Activated T-cell treated with anti-CD3 and anti-CD28 coated beads for 48 hours (primary cell): ENCODE measurements at places on chromosomes 11 and 22.

- no peak for DNase-seq
Observed at GRCh38 chr11:127521413-127521812, 520.8 kb upstream of the KIRREL3 start.

- no peak for DNase-seq
Observed at GRCh38 chr11:33001751-33002542, 13.7 kb upstream of the DEPDC7 start.

- no peak for DNase-seq
Observed at GRCh38 chr11:15910761-15911160, 445.6 kb downstream of the SOX6 start.

DNA sequence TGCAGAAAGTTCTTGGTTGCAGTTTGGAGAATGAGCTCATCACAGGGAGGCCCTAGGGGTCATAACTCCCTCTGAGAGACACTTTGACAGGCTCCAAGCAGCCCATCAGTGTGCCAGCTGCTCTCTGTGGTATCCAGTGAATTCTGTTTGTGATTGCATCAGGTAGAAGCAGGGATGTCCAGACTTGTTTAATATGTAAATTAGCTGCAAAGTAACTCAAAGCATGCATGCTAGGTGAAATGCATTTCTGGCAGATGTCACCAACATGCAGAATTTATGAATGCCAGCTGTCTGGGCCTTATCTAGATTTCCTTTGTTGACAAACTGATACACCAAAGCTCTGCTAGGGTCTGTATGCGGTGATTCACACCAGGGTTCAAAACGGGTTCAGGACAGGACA is 123.6 kb upstream of the MTNR1B start:
- no peak for DNase-seq

- no peak for DNase-seq
Observed at GRCh38 chr11:15158351-15159015, 43.8 kb downstream of the INSC start.

- no peak for DNase-seq
Observed at GRCh38 chr11:43035086-43035485, 276.7 kb upstream of the API5 start.

DNA sequence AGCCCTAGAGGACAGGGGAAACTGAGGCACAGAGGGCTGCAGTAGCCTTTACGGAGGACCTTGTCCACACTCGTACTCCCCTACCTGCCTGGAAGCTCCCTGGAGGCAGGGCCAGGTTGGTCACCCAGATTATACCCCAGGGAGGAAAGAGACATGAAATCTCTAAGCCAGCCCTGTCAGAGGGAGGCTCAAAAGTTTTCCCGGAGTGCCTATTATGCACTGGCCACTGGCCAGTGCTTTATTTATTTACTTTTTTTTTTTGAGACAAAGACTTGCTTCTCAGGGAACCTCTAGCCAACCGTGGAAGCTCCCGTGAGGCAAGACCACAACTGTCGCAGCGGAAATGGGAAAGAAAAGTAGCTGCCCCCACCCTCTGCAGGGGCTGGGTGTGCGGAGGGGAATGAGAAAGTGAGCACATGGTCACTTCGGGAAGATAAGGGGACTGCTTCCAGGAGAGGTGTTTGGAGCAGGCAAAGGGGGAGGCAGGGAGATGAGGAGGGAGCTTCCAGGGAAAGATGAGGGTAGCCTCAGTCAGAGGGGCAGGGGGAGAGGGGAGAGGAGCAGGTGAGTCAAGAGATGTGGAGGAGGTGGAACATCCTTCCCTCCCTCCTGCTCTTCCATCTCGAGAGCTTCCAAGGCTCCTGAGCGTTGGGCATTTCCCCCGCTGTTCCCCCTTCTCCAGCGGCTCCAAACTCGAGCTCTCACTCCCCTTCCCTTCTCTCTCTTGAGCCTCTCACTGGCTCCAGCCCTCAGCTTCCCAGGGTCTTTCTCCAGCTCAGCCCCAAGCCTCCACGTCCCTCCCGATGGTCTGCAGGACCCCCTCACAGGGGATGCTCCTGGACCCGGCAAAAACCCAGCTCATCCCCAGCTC is 4.3 kb downstream of the IL2RB start:
- no peak for DNase-seq

DNA sequence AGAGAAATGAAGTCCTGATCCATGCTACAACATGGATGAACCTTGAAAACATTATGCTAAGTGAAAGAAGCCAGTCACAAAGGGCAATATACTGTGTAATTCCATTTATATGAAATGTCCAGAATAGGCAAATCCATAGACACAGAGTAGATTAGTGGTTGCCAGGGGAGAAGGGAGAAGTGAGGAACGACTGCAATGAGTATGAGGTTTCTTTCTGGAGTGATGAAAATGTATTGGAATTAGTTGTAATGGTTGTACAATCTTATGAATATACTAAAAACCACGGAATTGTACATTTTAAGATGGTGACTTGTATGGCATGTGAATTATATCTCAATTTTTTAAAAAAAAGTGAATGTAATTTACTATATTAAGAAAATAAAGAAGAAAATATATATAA is 83.1 kb upstream of the GDPD4 start:
- DNase-seq: no peak

- no peak for DNase-seq
Observed at GRCh38 chr11:70063555-70063954, 14.6 kb upstream of the ANO1 start.

DNA sequence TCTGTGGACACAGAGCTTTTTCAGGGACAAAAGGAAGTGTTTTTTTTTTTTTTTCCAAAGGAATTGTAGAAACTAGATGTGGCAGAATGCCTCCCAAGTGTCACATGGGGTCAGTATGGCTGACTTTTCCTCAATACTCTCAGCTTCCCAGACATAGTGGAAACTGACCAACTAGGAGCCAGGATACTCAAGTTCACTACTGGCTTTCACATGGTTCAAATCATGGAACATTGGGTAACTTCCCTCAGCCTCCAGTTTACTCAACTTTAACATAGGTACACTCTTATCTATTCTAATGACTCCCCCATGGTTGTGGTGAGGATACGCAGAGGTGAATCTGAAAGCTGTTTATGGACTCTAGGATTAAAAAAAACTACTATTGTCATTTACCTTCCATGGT is 1.4 kb downstream of the SLC5A1 start:
- no peak for DNase-seq

DNA sequence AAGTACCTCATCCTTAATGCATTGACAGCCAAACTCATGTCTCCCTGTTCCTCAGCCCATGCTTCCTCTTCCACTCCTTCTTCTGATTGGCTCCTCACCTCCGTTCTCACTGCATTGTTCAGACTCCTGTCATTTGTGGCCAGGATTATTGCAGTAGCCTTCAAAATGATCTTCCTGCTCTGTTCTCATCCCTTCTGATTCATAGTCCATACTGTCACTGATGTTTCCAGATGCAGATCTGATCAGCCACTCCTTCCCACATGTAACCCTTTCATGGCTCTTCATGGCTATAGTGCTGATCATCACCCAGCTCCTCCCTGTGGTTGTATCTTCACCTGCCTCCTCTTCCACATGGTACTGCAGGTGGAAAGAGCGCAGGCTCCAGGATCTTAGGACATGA is 71.7 kb downstream of the DEPDC5 start:
- no peak for DNase-seq

GRCh38 chr11:10930972-10931760 is 73.3 kb upstream of the ZBED5 start:
- peak; percentile 29 for DNase-seq

GRCh38 chr22:40203572-40203971 is 25.8 kb downstream of the TNRC6B start:
- no peak for DNase-seq

DNA sequence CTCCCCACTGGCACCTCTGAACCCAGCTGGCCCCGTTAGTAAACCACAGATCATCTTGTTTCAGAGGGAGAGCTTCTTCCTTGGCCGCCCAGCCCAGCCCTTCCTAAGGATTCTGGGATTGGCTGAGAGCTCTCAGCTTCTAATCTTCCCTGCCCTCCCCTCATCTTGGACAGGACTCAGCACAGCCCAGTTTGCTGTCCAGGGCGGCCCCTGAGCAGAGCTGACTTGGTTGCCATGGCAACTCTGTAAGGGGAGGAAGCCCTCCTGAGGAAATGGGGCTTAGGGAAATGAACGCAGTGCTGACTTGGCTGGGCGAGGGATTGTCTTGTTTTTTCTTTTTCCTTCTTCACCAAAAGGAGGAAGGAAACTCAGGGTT is 4.6 kb downstream of the APOL4 start:
- no peak for DNase-seq

DNA sequence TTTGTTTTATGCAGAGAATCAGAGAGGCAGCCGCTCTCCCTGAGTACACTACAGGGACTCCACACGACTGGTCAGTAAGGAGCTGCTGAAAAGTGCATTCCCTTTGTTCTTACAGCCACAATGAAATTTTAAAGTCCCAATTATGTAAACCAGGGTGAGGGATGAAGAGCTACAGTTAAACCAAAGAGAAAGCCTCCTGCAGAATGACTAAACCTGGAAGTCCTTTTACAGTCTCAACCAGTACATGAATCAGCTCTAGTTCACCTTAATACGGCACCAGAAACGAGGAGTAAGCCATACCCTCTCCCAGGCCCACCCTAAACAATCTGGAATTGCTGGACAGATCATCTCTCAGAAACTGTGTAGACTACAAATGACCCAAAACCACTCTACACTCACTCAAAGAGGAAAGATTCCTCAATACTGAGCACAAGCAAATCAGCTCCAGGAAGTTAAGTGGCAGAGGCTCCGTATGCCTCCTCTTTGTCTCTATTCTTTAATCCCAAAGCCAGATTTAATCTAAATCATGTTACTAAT is 113.1 kb downstream of the RBFOX2 start:
- DNase-seq: no peak

GRCh38 chr11:62433141-62433903 is 14.5 kb downstream of the SCGB1A1 start:
- no peak for DNase-seq

- no peak for DNase-seq
Observed at GRCh38 chr22:46584081-46584921, 35.9 kb upstream of the GRAMD4 start.

DNA sequence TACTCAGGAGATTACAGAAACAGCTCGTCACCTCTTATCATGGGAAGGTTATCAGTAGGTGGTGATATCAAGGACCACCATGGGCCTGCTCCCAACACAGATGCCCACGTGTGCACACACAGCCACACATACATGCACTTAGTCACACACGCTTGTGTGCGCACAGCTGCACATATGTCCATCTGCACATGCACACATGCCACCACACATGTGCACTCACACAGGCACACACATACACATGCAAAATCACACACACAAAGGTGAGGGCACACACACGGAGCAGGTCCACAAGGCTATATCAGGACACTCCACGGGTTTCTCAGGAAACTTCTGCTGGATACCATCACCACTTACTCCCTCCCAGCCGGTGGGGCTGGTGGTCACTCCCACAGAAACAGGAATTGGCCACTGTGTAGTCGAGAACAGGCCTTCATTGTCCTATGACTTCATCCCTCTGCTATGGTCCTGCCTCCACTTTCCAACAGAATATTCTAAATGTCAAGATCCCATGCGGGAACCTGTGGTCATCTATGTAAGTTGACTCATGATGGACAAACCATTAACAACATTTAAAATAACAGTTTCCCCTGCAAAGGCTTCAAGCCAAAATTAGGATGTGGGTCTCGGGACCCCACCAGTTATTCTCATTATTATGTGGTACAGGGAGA is 2.2 kb downstream of the C11orf24 start:
- no peak for DNase-seq

DNA sequence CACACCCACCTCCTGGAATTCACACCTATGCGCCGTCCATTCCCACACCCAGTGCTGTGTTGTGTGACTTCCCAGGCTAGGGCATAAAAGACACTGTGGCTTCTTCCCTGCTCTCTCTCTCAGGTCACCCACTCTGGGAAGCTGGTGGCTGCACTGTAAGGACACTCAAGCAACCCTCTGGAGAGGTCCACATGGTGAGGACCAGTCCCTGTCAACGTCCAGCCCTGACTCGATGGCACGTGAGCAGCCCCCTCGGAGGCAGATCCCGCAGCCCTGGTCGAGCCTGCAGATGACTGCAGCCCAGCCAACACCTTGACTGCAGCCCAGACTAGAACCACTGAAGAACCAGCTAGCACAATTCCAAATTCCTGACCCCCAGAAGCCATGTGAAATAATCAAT is 16.2 kb downstream of the CBX7 start:
- no peak for DNase-seq

DNA sequence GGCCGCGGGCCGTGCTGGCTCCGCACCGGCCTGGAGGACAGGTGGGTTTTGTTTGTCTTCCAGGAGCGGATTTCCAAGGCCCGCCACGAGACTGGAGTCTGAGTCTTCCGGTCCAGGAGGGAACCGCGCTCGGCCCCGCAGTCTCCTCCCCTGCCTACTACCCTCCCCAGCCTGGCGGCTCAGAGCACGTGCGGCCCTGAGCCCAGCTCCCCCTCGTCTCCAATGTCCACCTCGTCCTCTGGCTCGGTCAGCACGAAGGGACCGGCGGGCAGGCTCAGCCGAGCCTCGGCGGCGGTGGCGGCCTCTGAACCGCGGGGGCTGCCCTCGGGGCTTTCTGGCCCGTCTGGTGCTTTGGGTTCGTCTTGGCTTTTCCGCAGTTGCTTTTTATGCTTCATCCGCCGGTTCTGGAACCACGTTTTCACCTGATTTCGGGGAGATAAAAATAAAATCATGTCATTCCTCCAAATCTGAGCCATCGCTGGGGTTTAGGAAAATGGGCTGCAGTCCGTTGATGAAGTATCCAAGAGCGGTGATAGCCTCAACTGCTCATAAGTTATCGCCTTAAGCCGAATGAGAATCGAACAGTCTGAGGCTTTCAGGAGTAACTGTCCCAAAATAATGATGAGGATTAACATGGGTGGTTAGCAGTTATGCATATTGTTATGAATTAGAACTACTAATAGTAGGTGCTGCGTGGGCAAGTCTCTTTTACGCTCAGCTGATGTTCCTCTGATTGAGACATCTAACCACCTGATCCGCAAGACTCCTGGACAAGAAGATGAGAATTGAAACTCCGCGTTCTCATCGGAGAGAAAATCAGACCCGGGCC is 4.0 kb downstream of the BSX start:
- DNase-seq: no peak

GRCh38 chr11:6755303-6755952 is 16.3 kb downstream of the OR2AG2 start:
- DNase-seq: no peak

GRCh38 chr11:72673943-72674828 is at the start of gene PDE2A:
Gene PDE2A (minus strand): TSS chr11:72674422. CDS start chr11:72674207, 215 bp downstream.
- DNase-seq: no peak

- no peak for DNase-seq
Observed at GRCh38 chr11:38089726-38090125, 1491.7 kb upstream of the RAG2 start.

- DNase-seq: peak; percentile 53
Observed at GRCh38 chr22:50190941-50191741, 5.4 kb downstream of the TRABD start.

GRCh38 chr11:8268530-8269400 is 5.1 kb upstream of the LMO1 start:
- no peak for DNase-seq

GRCh38 chr11:75471176-75471973 is 38.4 kb upstream of the KLHL35 start:
- no peak for DNase-seq

GRCh38 chr11:112608509-112608908 is 347.8 kb upstream of the PLET1 start:
- no peak for DNase-seq

GRCh38 chr11:74312326-74312725 is 886 bp upstream of the P4HA3 start:
- no peak for DNase-seq

GRCh38 chr22:28710576-28711191 is 30.9 kb downstream of the CHEK2 start:
- no peak for DNase-seq
